ENCODE measurements at places on chromosomes 13 and 19.

- DNase-seq: no peak
These were observed 13.7 kb upstream of the ZNF8 start for GRCh38 chr19:58265100-58265499.

GRCh38 chr19:13765395-13766094 lies 1.2 kb downstream of the MRI1 start:
- DNase-seq: no peak

- DNase-seq: no peak
These were observed 13.3 kb downstream of the APOC1 start for GRCh38 chr19:44927746-44928145.

GRCh38 chr19:30175987-30176386 lies 196.2 kb upstream of the ZNF536 start:
- no peak for DNase-seq

GRCh38 chr13:44012910-44013757 lies 133.4 kb downstream of the LACC1 start:
- DNase-seq: no peak

DNA sequence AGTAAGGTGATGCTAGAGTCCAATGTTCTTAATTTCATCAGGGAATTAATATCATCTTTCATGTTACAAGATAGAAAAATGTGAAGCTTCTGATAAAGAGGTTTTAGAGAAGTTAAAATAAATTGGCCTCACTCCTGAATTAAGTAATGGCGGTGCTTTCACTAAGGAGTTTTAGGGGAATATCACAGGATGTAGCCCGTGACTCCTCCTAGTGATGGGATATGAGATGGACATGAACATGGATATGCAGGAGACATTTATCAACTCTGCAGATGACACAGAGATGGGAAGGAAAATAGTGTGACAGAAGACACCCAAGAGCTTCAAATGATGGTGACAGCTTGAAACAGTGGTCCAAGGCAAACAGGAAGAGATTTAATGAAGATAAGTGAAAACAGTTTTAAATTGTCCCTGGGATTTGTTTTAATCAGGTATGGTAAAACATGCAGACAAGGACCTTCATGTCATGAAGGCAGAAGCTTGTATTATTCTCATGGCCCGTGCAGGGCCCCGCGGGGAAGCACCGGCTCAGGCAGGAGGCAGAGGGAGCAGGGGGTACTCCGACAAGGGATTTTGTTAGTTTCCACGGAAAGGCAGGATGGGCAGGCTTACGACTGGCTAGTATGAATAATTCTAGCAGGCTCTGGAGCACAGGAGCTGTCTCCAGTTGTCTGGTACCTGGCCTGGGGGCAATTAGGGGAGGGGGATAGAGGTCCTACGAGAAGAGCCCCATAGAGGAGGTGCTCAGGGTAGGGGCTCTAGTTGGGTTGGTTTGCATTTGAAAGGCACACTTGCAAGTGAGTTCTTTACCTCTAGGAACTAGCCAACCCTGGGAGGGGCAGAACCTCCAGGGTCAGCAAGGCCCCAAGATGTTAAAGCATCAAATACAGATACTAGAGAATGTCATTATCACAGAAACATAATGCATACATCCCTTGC lies 38.7 kb upstream of the FARP1 start:
- no peak for DNase-seq

Measured in T-helper 9 cell (primary cell).